HT-29 (cell line): ENCODE measurements at places on chromosomes 1 and 21. TPM values are rescaled to one million over a fixed set of nuclear protein-coding genes. Genes with fewer than 3 reads are reported as not detected.

- no peak for DNase-seq
Observed at GRCh38 chr1:116712510-116712909, 41.7 kb upstream of the CD2 start.

DNA sequence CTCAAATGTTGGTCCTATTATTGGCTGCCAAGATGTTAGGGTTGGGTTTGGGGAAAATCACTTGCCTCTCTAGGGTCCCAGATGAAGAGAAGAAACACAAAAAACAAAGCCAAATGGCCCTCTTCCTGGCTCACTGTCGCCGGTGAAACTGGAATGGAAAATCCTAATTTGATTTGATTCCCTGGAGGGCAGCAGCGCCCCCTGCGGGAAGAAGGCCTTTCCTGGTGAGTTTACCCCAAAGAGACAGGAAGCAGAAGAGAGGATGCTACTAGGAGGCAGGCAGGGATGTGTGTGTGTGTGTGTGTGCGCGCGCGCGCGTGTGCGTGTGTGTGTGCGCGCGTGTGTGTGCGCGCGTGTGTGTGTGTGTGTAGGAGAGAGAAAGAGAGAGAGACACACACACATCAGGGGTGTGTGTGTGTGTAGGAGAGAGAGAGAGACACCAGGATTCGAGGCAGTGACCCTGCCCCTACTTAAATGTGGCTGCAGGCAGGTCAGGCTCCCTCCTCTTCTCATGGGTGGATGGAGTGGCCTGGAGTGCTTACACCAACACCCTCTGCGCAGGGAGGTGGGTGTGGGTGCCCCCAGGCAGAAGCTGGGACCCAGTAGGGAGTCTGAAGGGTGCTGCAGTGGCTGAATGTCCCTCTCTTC is 3.1 kb upstream of the SELENON start:
- DNase-seq, result peak; percentile 79

DNA sequence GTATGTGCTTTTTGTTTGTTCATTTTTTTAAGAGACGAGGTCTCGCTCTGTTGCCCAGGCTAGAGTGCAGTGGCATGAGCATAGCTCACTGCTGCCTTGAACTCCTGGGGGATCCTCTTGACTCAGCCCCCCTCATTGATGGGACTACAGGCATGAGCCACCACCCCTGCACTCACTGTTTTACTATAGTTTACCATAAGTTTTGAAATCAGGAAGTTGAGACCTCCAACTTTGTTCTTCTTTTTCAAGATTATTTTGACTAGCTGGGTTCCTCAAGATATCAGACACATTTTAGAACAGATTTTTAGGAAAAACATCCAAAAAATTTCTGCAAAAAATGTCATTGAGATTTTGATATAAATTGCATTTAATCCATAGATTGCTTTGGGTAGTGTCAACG is 120.4 kb upstream of the FGGY start:
- DNase-seq, result no peak

- DNase-seq, result no peak
Observed at GRCh38 chr1:225666495-225666894, 13.6 kb upstream of the ENAH start.

GRCh38 chr1:22793647-22794046 is 83.0 kb downstream of the EPHB2 start:
- no peak for DNase-seq

GRCh38 chr1:233027046-233027445 is 76.6 kb downstream of the NTPCR start:
- DNase-seq, result no peak

DNA sequence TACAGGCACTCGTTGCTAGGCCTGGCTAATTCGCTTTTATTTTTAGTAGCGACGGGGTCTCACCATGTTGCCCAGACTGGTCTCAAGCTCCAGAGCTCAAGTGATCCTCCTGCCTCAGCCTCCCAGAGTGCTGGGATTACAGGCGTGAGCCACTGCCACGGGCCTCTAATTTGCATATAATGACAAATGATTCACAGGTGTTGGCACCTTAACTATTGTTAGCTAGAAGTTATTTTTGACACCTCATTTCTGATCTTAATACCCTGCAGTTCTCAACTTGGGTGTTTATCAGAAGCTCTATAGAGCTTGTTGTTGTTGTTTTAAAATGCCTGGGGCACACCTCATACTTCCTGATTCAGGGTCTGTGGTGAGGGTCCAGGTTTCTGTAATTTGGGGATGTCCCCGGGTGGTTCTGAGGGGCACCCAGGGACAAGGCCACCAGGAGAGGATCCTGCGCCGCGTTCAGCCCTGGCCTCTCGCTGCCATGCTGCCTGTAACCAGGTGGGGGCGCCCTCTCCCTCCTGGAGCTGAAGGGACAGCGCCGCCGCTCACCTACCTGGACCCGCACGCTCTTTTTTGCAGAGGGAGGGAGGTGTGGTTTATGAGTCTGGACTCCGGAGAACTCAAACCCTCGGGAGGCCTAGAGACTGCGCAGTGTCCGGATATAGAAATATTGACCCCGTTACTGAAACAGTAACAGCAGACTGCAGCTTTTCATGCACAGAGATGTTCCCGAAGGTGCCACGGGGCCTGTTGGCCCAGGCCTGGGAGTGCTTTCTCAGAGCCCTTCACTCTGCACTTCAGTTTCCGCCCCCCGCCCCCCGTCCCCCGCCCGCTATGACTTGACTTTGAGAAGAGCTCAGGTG is 23.0 kb upstream of the NEK2 start:
- DNase-seq, result peak; percentile 76

DNA sequence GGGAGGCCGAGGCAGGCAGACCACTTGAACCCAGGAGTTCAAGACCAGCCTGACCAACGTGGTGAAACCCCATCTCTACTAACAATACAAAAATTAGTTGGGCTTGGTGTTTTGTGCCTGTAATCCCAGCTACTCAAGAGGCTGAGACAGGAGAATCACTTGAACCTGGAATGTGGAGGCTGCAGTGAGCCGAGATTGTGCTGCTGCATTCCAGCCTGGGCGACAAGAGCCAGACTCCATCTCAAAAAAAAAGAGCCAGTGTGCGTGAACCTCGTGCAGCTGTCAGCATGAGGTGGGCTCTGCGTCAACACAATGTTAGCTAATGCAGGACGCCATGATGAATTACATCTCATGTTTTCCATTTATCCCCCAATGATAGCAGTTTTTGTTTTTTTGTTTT is 110.7 kb upstream of the SLC45A1 start:
- no peak for DNase-seq

Gene ETV3L
- total RNA-seq, result not detected in 2 replicates

Gene LRRN2
- 0.05 TPM in 1 of 2 replicates, not detected in the other for total RNA-seq

Gene NGF
- total RNA-seq, result not detected in 2 replicates

Gene SLC25A24
- 35.0 and 35.3 TPM in 2 replicates for total RNA-seq

Gene OR2T29
- not detected in 2 replicates for total RNA-seq

Gene CRNN
- total RNA-seq, result not detected in 2 replicates
